Fibroblast of villous mesenchyme (primary cell): ENCODE measurements at places on chromosomes 7 and 10.
A peak's percentile ranks its signal among the peaks of the same experiment; 100 is the strongest.

DNA sequence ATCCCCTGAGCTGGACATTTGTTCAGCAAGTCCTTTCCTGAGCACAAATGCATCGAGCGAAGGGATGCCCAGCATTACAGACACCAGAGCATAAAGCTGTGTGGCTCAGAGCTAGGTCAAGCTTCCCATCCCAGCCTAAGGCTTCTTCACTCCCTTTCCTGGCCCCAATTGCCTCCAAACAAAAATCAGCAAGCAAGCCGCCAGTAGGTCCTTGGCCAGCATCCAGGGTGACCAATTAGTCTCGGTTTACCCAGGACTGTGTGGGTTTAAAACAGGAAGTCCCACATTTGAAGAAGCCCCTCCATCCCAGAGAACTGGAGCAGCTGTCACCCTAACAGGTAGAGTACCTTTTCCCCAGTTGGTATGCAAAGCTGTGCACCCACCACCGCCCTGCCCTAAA is 51.2 kb downstream of the PRKAG2 start:
- DNase-seq: no peak

DNA sequence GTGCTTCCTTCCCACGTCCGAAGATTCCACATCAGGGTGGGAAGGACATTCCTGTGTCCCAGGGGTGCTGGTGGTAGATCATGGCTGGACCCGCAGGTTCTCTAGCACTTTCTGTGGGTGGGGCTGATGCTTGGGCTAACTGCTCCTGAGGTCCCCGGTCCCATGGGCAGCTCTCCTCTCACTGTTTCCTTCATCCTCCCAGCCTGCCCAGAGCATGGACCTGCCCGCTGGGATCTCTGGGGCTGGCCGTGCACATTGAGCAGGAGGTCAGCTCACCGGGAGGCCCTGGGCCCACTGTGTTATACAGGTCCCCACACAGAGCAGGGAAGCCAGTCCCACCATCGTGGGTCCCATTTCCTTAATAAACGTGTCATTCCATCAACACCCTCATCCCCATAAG is 502.3 kb downstream of the TCERG1L start:
- DNase-seq: no peak

GRCh38 chr7:152987656-152988055 is 228.1 kb downstream of the ACTR3B start:
- DNase-seq: no peak

GRCh38 chr10:132162021-132162531 is 24.7 kb upstream of the DPYSL4 start:
- DNase-seq: no peak

- no peak for DNase-seq
These were observed 96.6 kb downstream of the CCNY start for GRCh38 chr10:35432781-35433338.

GRCh38 chr7:100893318-100893895 is 2.3 kb downstream of the ACHE start:
- no peak for DNase-seq

GRCh38 chr10:88297103-88297502 is 286.0 kb downstream of the RNLS start:
- DNase-seq: no peak

DNA sequence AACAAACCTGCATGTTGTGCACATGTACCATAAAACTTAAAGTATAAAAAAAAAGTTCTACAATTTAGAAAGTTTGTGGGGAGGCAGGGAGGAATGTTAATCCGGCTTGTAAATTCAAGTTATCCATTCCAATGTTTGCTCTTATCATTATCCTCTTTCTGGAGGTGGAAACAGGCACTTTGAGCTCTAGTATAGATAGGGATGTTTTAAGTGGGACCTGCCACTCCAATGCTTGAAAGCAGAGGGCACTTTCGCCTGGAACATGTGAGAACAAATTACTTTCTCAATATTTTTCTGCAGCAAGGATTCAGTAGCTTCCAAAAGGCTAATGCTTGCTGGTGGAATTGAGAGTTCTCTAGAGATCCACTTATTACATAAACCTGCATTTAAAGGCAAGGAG is 45.6 kb downstream of the FEZF1 start:
- DNase-seq: no peak

- no peak for DNase-seq
These were observed 115.5 kb upstream of the LAMB4 start for GRCh38 chr7:108245523-108246226.

- DNase-seq: no peak
These were observed 22.9 kb downstream of the GSAP start for GRCh38 chr7:77393261-77393660.

GRCh38 chr10:121268363-121268762 is 329.9 kb downstream of the FGFR2 start:
- DNase-seq: no peak

GRCh38 chr7:107494315-107494751 is 24.5 kb downstream of the GPR22 start:
- no peak for DNase-seq

DNA sequence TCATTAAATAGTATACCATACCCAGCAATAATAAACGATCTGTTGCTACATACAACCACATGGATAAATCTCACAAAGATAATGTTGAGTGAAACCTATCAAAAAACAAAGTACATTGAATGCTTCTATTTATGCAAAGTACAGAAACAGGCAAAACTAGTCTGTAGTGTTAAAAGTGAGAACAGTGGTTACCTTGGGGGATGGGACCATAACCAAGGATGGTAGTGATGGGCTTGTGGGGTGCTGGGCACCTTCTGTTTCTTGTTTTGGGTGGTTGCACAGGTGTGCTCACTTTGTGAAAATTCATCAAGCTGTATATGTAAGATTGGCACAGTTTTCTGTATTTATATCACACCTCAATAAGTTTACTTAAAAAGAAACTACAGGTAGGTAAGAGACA is 105.7 kb downstream of the ATE1 start:
- no peak for DNase-seq

DNA sequence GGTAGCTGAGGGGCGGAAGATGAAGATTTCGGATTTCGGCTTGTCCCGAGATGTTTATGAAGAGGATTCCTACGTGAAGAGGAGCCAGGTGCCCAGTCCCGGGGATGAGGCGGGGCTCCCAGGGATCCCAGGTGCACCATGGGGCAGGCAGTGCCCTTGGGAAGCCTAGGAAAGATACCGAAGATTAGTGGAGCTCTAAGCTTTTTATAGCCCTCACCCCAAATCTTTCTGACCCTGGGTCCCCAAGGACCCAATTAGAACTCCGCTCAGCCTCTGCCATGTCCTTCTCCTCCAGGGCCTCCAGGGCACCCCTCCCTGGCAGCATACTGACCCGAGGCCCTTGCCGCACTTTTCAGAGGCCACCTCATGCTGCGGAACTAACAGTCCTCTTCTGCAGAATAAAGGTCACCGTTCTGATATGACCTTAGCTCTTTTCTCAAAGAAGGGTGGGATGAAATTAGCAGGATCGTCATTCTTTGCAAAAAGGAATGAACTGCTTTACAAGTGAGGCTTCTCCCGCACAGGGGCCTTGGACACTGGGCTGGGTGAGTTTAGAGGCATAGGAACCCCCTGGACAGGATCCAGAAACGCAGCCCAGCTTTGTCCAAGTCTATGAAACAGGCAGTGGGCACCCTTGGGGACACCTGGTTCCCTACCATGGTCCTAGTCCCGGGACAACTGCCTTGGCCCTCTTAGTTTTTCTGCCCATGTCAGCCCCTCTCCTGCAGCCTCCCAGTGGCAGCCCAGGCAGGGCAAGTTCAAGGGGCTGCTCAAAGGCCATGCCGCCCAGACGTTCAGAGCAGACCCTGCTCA is 17.9 kb upstream of the CSGALNACT2 start:
- DNase-seq: no peak

- no peak for DNase-seq
These were observed 67.0 kb downstream of the OSBPL3 start for GRCh38 chr7:24912874-24913514.

GRCh38 chr7:131139462-131139861 is 188.2 kb upstream of the MKLN1 start:
- DNase-seq: no peak

- peak; percentile 88 for DNase-seq
These were observed 3.1 kb downstream of the SH3PXD2A start for GRCh38 chr10:103852189-103852711.

DNA sequence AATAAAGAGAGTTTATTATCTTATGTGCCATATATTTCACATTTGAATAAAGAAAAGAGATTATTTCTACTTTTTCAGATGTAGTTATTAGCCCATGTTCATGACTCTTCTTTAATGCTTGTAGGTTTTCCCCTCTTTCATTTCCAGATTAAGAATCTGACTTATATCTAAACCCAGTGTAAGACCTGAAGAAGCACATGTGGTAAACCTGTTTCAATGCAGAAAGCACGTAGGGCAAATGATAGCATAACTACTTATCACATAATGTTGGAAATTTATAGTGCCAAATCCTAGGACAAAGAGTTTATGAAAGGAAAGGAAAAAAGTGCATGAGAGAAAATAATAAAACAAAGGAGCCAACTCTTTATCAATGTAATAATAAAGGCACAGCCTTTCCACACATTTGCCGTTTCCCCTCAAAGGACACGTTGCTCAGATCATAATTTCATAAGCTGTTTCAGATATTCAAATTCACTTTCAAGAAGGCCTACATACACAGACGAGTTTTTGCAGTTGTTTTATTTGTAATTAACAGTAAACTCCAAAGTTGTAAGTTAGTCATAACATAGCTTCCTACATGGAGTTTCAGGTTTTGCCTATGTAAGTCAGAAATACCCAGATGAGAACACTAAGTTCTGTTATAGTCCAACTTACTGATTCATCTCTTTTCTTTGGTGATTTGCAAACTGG is 88.8 kb upstream of the MDFIC start:
- no peak for DNase-seq

DNA sequence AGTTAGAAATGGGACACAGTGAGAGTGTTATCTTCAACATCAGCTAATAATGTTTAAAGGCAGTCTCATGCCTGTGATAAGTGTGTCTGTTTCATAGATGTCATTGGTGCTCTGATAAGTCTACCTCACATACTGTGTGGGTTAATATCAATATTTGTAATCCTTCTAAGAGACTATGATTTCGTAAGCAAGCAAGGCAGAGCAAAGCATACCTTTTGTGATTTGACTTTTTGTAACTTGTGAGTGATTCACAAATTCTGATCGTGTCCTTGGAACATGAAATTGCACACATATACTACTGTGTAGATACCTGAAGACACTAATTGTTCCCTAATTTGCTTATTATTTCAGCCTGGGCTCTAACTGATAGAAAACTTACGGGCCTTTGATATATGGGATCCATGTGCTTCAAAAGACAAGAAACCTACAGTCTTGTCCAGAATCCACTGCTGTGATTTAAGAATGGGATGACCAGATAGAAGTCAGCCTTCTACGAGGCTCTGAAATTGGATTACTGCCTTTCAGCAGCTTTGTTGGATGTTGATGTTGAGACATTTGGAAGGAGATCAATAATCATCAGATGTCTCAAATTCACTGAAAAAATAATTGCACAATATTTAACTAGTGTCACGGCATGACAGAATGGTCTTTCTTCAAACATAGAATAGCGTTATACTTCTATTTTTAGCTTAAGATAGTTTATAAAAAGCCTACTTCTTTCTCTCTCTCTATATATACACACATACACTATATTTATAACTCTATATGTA is 63.2 kb upstream of the KLF6 start:
- no peak for DNase-seq

- DNase-seq: no peak
These were observed 464.0 kb upstream of the AUTS2 start for GRCh38 chr7:69134316-69134715.

- DNase-seq: no peak
These were observed 5.6 kb downstream of the HTRA1 start for GRCh38 chr10:122466951-122467381.

DNA sequence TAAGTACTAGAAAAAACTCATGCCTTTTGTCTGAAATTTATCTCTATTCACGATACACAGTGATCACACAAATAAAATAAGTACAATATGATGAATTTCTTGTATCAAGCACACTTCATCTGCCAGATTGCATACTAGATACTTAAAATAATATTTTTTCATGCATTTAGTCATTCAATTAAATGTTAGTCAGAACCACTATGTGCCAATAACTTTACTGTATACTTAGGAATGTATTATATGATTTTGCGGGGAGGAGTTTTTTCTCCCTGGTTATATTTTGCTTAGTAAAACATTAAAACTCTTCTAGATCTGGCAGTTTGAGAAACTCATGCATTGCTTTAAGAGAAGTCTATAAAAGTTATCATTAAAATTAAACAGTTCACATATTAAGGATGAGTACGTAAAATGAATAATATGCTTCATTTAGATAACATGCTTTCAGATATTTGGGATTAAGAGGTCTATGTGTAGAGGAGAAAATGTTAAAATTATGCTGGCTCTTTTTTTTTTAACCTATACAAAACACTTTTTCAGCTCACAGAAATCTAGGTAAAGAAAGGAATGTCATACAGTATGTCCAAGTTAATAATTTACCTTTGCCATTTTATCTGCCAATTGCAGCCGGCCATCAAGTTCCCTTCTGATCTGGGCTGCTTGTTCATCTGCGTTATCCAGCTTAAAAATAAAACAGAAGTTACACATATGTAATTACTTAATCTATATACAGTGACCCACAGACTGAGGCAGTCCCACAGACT is 70.1 kb downstream of the RNF133 start:
- DNase-seq: no peak

GRCh38 chr10:117348236-117348635 is 27.0 kb downstream of the PDZD8 start:
- DNase-seq: no peak

- no peak for DNase-seq
These were observed 4.2 kb upstream of the LIPA start for GRCh38 chr10:89255793-89256192.
